ENCODE measurements at places on chromosomes 3 and 15.

DNA sequence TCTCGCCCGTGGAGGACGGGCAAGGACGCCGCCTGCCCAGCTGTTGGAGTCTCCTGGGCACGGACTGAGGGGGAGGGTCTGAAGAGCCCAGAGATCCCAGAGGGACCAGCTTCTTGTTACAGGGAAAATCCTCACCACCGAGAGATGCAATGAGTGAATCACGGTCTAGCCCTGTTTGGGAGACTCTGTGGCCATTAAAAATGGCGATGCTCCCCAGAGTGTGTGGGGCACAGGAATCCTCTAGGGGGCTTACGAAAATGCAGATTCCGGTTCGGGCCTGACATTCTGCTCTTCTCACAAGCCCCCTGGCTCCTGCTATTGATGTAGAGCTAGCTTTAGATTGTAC lies 35.5 kb upstream of the EPHB3 start:
- no peak for DNase-seq

GRCh38 chr3:11724615-11725339 lies 81.1 kb upstream of the VGLL4 start:
- no peak for DNase-seq

DNA sequence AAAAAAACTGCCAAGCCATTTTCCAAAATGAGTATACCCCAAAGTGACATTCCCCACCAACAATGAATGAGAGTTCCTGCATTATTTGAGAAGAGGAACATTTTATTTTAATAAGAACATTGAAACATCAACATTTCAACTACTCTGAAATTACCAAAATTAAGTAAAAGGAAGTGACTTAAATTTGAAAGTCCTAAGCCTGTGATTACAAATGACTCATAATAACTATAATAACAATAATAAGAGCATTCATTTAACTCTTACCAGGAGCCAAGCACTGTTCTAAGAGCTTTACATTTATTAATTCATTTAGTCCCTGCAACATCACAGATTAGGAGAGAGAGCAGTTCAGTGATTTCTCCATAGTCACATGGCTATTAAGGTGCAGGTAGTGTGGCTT lies 32.4 kb downstream of the LRRC28 start:
- no peak for DNase-seq

GRCh38 chr15:54347082-54347827 lies 369.0 kb downstream of the UNC13C start:
- DNase-seq = no peak

DNA sequence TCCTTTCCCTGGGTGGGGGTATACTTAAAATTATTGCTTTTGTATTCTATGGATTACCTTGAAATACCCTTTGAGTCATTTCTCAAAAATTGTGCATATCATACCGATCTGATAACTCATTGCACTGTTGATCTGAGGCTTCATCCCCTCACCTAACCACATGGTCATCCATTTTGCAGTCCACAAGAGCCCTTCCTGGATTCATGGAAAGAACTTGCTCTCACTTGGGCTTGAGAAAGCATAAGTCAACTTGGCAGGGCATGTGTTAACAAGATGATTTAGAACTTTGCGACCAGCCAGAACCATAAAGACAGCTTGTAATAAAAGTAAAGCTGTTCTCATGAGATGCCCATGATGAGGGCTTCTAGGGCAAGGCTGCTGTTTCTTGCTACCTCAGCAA lies 22.2 kb downstream of the MME start:
- DNase-seq = no peak

- DNase-seq = no peak
Observed at GRCh38 chr15:83913034-83913632, 259.2 kb downstream of the ADAMTSL3 start.

GRCh38 chr3:42195879-42196330 lies 70.1 kb downstream of the CCK start:
- DNase-seq = no peak

DNA sequence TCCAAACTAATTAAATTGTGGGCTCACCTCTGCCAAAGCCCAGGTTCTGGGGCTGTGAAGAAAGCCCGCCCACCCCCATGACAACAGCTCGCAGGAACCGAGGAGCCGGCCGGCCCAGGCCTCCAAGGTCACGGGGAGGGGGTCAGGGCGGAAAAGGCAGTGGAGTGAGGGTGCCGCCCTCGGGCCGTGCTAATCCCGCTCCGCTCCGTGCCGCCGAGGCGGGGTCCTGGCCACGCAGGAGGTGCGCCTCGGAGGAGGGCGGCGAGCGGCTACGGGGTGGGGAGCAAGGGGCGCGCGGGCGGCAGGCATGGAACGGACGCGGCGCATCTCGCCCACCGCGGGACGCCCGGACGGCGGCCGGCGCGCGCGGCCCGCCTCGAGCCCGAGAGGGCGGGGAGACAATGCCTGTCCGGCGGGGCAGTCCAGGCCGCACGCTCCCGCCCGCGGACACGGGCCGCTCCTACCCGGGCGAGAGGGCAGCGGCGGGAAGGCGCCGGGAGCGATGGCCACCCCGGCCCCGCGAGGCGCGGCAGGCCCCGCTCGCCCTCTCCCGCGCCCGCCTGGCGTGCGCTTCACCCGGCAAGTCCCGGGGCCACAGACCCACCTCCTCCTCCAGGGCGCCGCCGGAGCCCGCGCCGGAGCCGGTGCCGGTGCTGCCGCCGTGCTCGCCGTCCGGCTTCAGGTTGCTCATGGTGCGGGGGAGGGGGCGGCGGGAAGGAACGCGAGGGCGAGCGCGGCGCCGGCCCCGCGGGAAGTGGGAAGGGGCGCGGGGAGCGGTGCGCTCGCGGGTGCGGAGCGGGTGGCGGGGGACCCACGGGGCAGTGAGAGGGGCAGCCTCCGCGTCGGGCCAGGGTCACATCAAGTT lies 528 bp downstream of the RBPMS2 start:
- no peak for DNase-seq

Measured in NCI-H1417 treated with DMSO at 0.1 percent for 48 hours (cell line).